Hippocampal formation (tissue), 2 donors: ENCODE measurements at places on chromosomes 13 and 19.

GRCh38 chr13:108993346-108993745 lies 363.9 kb downstream of the MYO16 start:
- DNase-seq: no peak

- DNase-seq: peak; percentile 34
These were observed at the start of gene MYO1F for GRCh38 chr19:8577247-8577646. Gene MYO1F, minus strand, starts transcription at chr19:8577442. Its CDS starts 133 bp downstream, at chr19:8577309.

DNA sequence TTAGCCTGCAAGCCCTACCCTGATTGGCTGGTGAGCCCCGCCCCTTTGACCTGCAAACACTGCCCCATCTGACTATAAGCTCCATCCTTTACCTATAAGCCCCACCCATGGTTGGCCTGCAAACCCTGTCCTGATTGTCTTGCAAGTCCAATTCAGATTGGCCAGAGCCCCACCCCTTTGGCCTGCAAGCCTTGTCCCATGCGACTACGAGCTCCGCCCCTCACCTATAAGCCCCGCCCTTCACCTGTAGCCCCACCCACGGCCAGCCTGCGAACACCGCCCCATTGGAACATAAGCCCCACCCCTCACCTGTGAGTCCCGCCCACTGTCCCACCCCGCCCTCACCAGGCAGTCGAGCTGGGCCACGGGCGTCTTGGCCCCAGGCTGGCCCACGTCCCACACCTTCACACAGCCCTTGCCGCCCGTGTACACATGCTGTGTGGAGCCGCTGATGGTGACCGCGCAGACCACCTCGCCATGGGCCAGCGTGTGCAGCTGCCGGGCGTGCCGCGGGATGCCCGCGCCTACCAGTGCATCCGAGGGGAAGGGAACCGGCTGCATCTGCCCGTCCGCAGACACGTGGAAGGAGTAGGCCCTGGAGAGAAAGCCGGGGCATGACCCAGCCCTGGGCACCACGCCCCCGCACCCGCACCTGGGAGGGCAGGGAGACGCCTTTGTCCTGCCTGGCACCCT lies 22.9 kb downstream of the TLE2 start:
- DNase-seq: no peak

- DNase-seq: no peak
These were observed 32.2 kb downstream of the RCBTB2 start for GRCh38 chr13:48500652-48501197.

GRCh38 chr19:7391218-7391670 lies 42.5 kb downstream of the ARHGEF18 start:
- DNase-seq: no peak

- DNase-seq: no peak
These were observed 2.5 kb downstream of the KDM4B start for GRCh38 chr19:4971424-4971793.

DNA sequence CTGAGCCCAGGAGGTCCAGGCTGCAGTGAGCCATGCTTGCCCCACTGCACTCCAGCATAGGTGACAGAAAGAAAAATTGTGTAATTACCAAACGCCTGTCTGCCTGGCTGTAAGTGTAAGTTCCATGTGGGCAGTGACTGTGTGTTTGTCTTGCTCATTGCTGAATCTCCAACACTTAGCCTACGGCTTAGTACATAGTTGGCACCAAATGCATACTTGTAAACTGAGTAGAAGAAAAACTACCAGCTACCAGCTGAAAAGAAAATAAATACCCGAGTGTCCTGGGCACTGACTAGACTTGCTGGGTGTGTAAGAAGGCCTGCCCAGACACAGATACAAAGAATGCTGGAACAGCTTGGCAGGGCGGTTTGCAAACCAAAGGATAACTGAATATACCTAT lies 2.7 kb upstream of the CEBPG start:
- no peak for DNase-seq

DNA sequence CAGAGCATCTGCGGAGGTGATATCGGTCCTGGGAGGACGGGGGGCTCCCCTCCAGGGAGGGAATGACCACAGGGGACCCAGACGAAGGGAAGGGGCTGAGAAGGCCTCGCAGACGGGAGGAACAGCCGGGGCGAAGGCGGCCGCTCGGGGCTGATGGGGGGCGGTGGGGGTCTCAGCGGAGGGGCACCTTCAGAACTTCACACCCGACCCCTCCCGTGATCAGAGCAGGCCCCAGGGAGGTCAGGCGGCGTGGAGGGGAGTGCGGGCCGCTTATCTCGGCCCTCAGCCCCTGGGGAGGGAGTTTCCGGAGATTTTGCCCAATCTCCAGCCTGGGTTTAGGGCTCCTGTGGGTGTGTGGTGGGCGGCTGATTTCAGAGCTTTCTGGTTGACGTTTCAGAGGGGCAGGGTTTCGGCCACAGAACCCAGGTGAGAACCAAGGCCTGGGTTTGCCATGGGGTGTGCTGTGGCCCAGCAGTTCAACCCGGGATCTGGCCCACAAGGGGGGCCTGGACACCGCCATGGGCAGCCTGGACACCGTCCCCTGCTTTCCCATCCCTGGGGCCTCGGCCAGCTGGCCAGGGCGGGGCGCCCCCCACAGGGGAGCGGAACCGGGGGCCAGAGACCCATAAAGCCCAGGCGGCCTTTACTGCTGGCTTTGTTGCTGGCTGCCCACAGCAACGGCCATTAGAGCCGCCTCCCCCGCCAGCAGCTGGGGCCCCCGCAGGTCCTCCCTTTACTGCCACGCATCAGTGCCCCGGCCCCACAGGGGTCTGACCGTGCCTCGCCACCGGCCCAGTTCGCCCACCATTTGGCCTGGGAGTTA lies 29.0 kb downstream of the ARID3A start:
- DNase-seq: no peak

DNA sequence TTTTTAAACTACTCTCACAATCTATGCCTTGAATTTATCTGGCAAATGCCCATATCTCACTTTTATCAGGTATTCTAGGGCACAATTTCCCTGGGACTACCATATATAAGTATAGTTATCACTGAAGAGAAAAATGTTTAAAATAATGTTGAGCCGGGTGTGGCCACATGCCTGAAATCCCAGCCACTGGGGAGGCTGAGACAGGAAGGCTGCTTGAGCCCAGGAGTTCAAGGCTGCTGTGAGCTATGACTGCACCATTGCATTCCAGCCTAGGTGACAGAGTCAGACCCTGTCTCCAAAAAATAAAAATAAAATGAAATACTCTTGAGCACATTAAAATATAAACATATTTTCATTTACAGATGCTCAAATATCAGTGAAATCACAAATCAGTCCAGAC lies 4.1 kb downstream of the KATNAL1 start:
- no peak for DNase-seq

GRCh38 chr19:55508120-55508519 lies 19.9 kb downstream of the SSC5D start:
- DNase-seq: no peak
